ENCODE measurements at places on chromosomes 3 and 15.

GRCh38 chr3:130504701-130505100 is 12.3 kb upstream of the COL6A6 start:
- no peak for DNase-seq

- DNase-seq: no peak
Measured at GRCh38 chr3:174620138-174620537, 239.0 kb upstream of the NAALADL2 start.

- DNase-seq: no peak
Measured at GRCh38 chr3:15458212-15458780, 30.9 kb downstream of the EAF1 start.

GRCh38 chr3:170428095-170428494 is 9.4 kb downstream of the CLDN11 start:
- no peak for DNase-seq

DNA sequence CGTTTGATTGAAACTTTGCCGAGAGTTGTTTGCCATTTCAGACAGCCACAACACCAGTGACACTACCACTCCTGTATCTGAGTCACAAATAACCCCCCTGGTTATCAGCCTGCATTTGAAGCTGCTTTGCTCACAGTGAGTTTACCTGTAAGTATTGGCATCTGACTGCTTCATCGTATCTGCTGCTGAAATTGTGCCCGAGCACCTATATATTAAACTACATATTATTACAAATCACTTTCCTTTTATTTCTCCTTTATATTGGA is 39.2 kb upstream of the SPSB4 start:
- no peak for DNase-seq

GRCh38 chr3:132325634-132326033 is 8.4 kb downstream of the ACP3 start:
- DNase-seq: no peak

DNA sequence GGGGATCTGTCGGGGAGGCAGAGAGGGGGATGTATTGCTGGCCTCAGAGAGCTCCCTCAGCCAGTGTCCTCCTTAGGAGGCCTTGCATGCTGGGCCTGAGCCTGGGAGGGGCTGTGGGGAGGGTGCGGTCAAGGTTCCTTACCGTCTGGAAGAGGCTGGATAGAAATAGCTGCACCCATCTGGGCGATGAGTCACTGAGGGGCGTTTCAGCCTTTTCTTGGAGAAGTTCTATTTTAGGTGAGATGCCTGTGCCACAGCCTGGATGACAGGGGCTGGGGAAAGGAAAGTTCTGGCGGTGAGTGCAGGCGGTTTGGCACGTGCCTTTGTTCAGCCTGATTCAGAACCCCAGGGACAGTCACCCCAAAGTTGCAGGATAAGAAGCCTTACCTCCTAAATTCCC is 35.7 kb upstream of the APEH start:
- DNase-seq: no peak

GRCh38 chr3:52233968-52234367 is 5.0 kb downstream of the TWF2 start:
- no peak for DNase-seq

GRCh38 chr3:52248165-52248541 is 2.6 kb downstream of the PPM1M start:
- no peak for DNase-seq

DNA sequence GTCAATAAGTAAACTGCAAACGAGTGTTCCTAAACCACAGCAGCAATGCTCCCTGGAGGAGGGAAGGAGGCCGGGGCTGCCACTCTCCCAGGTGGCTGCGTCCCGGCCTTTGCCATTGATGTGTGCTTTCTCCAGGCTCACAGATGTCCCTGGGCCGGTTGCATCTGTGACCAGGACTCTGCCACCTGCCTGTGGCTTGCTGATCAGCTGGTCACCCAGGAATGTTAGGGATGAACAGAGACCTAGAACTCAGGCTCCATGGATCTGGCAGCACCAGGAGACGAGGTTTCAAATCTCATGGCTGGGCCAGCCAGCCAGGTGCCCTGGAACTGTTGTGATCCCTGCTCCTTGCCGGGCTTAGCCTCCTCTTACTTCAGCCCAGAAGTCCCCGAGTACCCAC is 65.7 kb downstream of the KLF15 start:
- DNase-seq: no peak

GRCh38 chr3:133112666-133113065 is 74.5 kb downstream of the TMEM108 start:
- DNase-seq: no peak

GRCh38 chr3:196238612-196239560 is 22.6 kb downstream of the SLC51A start:
- no peak for DNase-seq

GRCh38 chr15:95300958-95301357 is 1029.5 kb upstream of the NR2F2 start:
- DNase-seq: no peak

GRCh38 chr3:38548154-38548931 is 52.2 kb downstream of the EXOG start:
- DNase-seq: no peak

DNA sequence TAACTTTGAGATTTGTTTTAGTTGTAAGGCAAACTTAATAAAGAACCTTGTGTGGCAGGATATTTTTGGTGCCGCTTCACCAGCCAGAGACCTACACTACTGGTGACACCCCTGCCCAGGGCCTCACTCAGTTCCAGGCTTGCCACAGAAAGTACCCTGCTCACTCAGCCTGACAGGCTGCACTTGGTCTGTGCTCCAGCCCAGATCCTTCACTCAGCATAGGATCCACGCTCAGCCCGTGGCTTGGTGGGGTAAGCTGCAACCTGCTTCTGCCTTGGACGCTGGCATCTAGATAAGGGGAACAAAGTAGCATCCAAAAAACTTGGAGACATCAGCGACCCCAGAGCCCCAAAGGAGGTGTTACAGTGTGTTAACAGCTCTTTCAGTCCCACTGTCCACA is 825.5 kb downstream of the EPHA3 start:
- DNase-seq: peak; percentile 54

GRCh38 chr15:78438619-78439285 is 736 bp downstream of the IREB2 start:
- DNase-seq: peak; percentile 18

- DNase-seq: no peak
Measured at GRCh38 chr3:100400419-100400779, 490 bp downstream of the TOMM70 start.

GRCh38 chr3:125403789-125404188 is 28.7 kb upstream of the ZNF148 start:
- no peak for DNase-seq

DNA sequence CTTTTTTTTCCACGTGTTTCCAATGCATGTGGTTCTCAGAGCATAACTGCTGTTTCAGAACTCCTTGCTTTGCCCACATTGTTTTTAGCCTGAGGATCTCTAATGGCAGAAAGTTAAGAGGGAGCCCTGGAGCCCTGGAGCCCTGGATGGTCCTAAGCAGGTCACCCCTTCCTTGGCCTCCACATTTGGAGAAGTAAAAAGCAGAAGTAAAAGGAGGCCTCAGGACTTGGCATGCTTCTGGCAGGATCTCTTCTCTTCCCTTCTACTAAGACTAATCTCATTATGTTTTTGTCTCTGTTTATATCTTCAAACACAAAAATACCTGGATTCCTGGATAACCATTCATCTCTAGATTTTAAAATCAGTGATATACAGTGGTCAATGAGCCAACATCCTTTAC is 50.1 kb downstream of the P2RY1 start:
- DNase-seq: no peak

GRCh38 chr3:149705416-149705815 is 46.9 kb downstream of the COMMD2 start:
- DNase-seq: no peak

DNA sequence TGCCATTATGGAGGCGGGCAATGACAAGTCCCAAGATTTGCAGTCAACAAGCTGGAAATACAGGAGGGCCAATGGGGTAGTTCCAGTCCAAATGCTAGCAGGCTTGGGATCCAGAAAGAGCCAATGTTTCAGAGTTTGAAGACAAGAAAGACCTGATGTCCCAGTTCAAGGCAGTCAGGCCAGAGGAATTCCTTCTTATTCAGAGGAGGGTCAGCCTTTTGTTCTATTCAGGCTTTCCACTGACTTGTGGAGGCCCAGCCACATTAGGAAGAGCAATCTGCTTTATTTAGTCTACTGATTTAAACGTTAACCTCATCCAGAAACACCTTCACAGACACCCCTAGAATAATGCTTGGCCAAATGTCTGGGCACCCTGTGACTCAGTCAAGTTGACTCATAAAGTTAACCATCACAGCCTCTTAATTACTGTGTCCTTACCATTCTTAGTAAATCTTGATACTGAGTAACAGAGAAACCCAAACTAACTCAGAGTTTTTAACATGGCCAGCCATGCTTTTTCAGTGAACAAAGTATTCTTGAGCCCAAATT is 50.9 kb upstream of the NPHP3 start:
- no peak for DNase-seq

DNA sequence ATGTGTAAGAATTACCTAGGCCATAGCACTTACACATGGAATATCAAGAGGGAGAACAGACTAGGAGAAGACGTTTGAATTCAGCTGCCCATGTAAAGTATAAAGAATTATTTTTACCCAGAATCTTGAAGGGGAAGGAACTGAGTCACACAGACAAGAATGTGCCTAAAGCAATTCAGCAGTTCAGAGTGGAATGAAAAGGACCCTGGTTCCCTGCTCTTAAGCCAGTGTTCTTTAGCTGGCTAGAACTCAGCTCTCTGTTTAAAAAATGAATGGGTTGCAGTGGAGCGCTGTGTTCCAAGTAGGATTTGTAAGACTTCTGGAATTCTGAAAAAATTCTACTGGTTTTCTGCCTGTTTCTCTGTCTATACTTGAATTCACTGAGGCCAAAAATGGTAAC is 440.2 kb downstream of the LPP start:
- no peak for DNase-seq

DNA sequence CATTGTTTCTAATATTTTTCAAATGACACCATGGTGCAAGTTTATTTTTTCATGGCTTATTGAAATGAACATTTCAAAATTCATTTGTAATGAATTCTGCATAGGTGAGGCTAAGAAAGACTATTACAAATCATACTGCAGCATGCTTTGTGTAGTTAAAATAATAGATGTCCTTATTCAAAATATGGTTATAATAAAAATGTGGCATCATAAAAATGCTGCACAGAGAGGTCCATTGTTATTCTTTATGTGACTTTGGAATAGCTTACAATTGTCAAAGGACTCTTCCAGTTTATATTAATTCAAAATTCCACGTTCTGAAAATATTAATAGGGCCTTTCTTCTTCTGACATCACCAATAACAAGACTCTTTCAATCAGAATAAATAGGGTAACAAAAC is 222.7 kb downstream of the GAP43 start:
- no peak for DNase-seq

Data from NCI-H146 (cell line).